ENCODE measurements at places on chromosomes 1 and 21. TPM values are rescaled to one million over a fixed set of nuclear protein-coding genes. Genes with fewer than 3 reads are reported as not detected.

The APOBEC4 gene
- not detected for total RNA-seq

The ERICH3 gene
- total RNA-seq: 0.23 TPM

The NPR1 gene
- 0.05 TPM for total RNA-seq

DNA sequence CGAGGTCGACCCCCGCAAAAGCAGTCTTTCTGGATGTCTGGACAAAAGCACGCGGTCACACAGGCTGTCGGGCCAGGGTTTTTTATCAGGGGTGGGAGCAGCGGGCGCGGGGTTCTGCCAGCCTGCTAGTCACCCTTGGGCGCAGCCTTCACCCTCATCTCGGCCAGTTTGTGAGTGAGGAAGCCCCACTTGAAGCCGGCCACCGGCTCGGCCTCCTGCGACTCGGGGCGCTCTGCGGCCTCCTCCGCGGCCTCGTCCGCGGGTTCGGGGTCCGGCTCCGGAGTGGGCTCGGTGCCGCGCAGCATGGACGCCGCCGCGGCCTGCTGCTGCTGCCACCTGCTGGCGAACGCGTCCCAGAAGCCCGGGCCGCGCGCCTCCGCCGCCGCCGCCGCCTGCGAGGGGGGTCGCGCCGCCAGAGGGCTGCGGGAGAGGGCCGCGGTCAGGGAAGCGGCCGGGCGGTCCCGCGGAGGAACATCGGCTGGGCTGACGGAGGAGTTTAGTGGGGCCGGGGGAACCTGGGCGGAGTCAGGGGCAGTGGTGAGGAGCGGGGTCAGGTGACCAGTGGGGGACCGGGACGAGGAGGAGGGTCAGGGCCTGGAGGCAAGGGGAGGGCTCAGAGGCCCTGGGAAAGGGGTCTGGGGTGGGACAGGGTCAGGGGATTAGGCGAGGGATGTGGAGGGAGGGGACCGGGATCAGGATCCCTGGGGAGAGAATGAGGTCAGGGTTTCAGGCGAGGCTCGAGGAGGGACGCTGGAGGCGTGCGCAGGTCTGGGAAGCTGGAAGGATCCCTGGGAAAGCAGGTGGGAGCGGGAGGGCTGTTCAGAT lies 4.5 kb downstream of the C1orf232 start:
- peak; percentile 52 for DNase-seq

DNA sequence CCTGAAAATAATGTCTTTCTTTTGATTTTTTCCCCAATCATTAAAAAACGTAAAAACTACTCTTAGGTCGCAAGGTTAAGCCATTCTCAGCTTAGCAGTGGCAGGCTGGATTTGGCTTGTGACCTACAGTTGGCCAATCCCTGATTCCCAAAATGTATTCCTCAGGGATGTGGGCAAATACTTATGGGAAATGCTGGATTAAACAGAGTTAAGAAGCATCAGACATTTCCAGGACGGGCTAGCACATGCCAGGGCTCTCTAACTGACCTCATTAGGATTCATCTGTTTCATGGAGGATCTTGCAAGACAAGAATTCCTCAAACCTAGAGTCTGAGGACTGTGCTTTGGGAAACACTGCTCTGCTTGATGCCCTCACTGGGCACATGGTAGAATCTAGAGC lies 982 bp upstream of the IL24 start:
- DNase-seq: peak; percentile 2

- no peak for DNase-seq
These were observed 92.9 kb downstream of the DPYD start for GRCh38 chr1:97827887-97828286.

The ANXA9 gene
- not detected for total RNA-seq

The OR2AK2 gene
- total RNA-seq: not detected

The ADIPOR1 gene
- total RNA-seq: 79.2 TPM

DNA sequence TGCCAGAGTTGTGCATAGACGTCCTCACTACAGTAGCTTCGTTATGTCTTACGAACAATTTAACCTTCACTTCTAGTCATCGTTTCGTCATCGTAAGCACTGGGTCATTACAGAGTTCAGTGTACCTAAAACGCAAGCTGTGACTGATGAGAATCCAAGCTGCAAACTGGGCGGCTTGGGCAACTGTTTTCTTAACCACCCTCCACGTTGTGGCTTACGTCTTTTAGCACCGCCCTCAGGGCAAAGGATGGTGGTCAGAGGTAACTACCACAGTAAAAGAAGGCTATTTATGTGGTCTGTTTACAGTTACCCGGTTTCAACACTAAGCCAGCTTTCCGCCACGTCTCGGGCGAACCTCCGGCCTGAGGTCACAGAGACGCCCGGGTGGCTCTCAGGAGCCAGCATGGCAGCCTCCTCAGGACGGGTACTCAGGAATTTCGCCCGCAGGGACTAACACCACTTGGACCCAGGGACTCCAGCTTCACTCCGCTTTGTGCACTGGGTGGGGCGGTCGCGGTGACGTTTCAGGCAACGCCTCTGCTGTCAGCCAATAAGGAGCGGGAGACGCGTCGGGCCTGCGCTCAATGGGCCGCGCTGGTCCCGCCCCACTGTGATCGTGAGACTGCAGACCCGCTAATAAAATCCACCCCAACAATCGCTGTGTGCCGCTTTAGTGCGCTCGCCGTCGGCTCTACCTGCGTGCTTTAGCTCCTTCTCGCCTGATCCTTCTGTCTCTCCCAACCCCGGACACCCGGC lies at the start of gene CTH:
CTH (plus strand) TSS at position 665 of the 756 bp plus-strand sequence. CDS start 148 bp downstream, outside the sequence.
- peak; percentile 97 for DNase-seq

- DNase-seq: no peak
These were observed 179.1 kb downstream of the PSMG1 start for GRCh38 chr21:39003982-39004633.

DNA sequence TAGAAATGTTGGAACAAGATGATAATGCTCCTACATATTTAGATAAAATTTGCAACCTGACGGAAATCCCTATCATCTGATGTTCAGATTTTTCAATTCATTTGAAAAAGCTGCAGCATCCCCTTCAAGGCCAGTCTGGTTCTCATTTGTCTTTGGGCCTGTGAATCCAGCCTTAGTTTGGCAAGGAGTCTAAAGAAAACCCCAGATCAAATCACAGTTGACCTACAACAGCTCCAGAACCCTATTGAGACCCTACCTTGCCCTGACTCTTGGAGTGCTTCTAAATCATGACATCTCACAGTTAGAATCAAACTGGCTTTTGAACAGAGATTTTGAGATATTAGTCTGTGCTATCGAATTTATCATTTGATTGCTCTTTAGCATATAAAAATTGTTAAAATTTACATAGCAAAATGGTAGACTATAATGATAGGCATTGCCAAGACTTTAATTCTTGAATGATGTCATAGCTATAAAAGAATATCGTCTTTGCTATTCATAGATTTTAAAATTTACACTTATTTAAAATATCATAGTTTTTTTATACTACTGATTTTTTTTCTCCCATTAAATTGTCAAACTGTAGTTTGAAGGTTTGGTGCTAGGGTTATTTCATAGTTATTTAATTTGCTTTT lies 2.2 kb downstream of the PPP2R5A start:
- DNase-seq: no peak

- no peak for DNase-seq
These were observed 116.7 kb upstream of the F3 start for GRCh38 chr1:94658221-94658620.

GRCh38 chr1:208121813-208122364 lies 122.3 kb downstream of the PLXNA2 start:
- DNase-seq: no peak

GRCh38 chr1:241253471-241253870 lies 103.5 kb downstream of the RGS7 start:
- DNase-seq: no peak

GRCh38 chr1:162056043-162056442 lies 13.4 kb upstream of the NOS1AP start:
- peak; percentile 54 for DNase-seq

- no peak for DNase-seq
These were observed 105.2 kb upstream of the APP start for GRCh38 chr21:26275801-26276200.

DNA sequence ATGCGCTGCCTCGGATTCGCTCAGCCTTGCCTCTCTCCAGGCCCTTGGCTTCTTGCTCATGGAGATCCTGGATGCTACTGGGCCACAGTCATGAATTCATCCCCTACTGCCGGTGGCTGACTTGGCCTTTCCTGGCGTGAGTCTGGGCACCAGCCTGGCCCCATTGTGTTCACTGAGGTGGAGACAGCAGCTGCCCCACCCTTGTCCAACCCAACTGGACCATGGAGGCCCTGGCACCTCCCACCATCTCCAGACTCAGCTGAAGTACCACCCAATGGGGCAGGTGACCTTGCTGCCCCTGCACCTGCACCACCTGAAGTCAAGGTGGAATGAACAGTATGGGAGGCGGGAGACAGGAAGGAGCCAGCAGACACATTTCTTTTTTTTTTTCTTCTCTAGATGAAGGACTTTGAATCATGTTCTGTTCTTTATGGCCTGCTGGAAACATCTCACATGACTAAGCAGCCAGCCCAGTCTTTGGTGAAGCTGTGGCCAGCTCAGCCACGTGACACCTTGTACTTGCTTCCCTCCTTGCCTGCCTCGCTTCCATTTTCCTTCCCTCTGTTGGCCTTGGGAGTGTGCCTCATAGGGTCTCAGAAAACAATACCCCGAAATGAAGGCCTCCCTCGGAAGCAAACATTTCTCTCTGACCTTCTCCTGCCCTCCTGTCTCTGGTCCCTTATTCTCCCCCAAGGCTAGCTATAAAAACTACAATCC lies 3.8 kb upstream of the SLC30A2 start:
- DNase-seq: no peak

DNA sequence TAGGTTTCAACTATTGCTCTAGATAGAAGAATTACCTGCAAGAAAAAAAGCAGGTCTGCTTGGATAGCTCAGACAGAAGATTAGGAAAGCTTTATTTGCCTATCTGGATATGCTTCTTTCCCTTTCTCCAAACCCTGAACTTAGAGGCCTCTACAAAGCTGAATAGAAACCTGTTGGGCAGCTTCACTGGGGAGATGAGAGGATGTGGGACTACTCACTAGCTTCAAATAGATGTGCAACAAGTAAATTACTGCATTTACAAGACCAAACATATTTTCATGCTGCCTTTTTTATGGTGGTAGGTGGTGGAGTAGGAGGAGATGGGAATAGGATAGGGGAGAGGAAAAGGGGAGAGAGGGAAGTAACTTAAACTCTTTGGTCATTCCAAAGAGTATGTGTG lies 6.4 kb downstream of the CLCA2 start:
- no peak for DNase-seq

DNA sequence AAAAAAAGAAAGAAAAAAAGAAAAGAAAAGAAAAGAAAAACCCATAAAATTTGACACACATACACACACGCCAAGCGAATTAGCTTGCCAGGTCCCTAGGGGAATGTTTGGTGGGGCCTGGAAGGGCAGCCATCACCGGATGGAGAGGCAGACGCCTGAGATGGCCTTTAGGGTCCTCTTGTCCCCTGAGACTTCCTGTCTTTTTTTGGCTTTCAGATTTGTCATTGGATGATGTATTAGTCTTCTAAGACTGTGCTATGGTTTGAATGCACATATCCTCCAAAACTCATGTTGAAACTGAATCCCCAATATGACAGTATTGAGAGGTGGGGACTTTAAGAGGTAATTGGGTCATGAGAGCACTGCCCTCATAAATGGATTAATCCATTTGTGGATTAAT lies 211.8 kb downstream of the TOMM20 start:
- DNase-seq: no peak

GRCh38 chr1:28796352-28797211 lies 15.4 kb upstream of the OPRD1 start:
- DNase-seq: no peak

- no peak for DNase-seq
These were observed 31.1 kb downstream of the NHLH2 start for GRCh38 chr1:115809847-115810246.

- no peak for DNase-seq
These were observed 72.1 kb downstream of the UCK2 start for GRCh38 chr1:165899461-165899941.

The RNF2 gene
- 24.9 TPM for total RNA-seq

The AADACL4 gene
- total RNA-seq: not detected

DNA sequence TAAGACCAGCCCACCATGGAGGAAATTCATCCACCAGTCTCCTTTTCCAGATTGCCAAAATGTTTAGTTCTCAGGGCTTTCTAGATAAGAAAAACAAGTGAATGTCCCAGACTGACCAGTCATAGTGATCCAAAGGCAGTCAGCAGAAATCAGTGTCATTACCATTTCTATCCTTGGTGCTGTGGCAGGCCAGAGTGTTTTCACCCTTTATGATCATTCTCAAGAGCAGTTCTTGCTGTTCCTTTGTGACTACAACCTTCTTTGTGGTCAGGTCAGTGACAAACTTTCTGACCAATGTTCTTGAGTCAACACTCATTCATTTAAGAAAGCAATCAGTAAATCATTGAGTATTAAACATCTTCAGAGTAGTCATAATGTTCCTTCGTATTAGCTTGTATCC lies 7.3 kb upstream of the DHCR24 start:
- DNase-seq: no peak

The HMGCS2 gene
- total RNA-seq: not detected

The LRRIQ3 gene
- 1.6 TPM for total RNA-seq

- peak; percentile 67 for DNase-seq
These were observed 17.5 kb downstream of the UBASH3A start for GRCh38 chr21:42421018-42421793.

DNA sequence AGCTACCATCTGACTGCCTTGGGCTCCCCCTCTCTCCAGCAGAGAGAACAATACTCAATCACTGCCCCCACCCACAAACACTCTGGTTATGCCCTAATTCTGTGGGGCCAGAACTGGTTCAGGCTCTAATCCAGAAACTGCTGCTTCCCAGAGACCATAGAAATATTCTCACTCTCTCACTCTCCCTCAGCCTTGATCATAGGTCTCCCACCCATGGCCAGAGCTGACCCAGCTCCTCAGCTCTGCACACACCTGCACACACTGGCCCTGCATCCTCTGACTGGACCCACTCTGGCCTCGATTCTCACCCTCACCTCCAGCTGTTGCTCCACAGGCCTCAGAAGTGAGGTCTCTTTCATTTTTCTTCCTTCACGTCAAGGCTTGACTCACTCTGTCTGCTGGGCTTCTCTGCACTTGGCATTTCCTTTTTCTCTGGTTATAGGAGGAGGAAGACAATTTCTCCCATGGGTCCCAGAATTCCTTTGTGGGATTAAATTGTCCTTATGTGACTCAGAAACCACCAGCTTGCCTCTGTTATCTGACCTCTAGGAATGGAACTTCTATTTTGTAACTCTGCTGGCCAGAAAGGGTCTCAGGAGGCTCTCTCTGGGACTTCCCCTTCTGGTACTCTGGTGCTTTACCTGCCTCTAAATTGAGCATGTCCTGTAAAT lies 15.6 kb upstream of the ZMYM6 start:
- no peak for DNase-seq
